ENCODE measurements at places on chromosomes 3 and 15.

- DNase-seq = no peak
Observed at GRCh38 chr3:41701191-41701698, 260.7 kb downstream of the ULK4 start.

GRCh38 chr15:86550075-86550474, 470.4 kb downstream of the AGBL1 start:
- DNase-seq = no peak

DNA sequence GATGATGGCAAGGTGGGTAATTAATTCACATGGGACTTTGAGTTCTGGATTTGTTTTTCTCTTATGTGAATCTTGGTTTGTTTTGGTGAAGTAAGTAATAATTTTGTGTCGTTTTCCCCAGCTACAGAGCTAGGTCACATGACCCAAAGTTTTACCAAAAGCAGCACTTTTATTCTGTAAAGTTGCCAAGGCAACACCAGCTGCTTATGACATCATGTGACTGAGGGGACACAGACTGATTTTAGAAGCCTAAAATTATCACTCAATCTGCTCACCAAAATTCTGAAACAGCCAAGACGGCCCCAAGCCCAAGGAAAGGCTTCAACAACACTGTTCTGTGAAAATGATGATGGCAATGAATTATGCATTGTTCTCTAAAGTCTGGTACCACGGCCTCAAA, 63.9 kb downstream of the MEX3B start:
- DNase-seq = no peak

GRCh38 chr3:14801668-14802380, 16.9 kb upstream of the FGD5 start:
- no peak for DNase-seq

GRCh38 chr3:62049033-62049432, 324.3 kb downstream of the FEZF2 start:
- no peak for DNase-seq

DNA sequence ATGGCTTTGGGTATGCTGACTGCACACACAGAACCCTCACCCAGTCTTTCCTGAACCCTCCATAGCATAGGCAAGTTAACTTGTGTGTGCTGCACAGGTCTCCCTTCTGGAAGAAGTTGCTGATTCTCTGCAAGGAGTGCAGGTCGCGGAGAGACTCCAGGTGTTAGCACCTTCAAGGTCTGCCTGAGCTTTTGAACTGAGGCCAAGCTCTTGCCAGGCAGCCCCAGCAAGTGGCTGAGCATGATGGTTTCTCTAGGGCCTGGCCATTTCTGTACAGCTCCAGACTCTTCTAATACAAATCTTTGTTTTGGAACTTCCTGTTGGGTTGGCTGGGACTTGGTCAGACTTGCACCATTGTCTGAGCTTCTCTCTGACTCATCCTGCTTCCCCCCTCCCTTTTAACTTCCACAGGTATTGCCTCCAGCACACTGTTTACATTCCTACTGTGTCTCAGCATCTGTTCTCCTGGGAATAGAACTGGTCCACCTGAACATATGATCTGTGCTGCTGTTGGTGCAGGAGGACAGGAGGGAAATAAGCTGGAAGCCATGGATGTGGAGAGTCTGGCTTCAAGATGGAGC, 53.3 kb downstream of the KY start:
- DNase-seq = no peak

DNA sequence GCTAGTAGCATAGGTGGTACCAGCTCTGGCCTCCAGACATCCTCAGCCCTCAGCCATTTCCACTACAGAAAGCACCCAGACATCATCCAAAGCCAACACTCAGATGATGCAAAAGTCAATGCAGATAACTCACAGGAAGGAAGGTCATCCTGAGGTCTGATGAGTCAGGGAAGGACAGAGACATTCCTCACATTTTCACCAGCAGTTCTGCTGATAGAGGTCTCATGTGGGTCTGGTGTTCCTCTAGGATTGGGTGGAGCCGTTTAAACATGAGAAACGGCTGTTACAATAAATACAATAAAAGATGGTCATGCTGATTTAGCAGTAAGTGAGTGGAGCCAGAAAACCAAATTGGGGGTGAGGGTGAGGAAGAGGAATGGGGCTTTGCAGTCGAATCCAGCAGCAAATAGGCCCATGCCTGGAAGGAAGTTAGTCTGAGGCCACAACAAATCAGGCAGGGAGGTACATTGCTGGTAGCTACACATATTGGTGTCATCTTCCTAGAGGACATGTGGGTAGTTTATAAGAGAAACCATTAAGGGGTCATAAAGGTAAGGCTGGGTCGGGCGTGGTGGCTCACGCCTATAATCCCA, 33.3 kb upstream of the FLNB start:
- no peak for DNase-seq

GRCh38 chr3:121883507-121883906, 10.7 kb upstream of the SLC15A2 start:
- DNase-seq = no peak

GRCh38 chr3:68163968-68164367, 509.6 kb upstream of the SUCLG2 start:
- DNase-seq = no peak

DNA sequence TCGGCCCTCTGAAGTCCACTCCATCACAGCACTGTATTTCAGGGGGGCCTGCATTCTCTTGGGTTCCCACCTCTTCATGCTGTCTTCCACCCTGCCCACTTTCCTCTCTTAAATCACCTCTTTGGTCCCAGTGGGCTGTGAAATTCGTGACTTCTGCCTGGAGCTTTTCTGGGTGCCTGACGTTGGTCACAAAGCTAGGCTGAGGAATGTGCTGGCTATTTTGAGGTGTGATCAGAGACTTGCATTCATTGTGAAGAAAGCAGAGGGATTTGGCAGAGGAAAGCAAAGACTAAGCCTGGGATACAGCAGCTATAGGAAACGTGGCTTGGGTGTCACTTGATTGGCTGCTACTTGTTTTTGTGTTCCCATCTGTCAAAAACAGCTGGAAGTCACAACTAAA, 202.5 kb downstream of the SATB1 start:
- no peak for DNase-seq

- no peak for DNase-seq
Observed at GRCh38 chr15:100949691-100950090, 30.5 kb downstream of the LRRK1 start.

GRCh38 chr3:4818986-4819693, 160.1 kb upstream of the BHLHE40 start:
- DNase-seq = no peak

DNA sequence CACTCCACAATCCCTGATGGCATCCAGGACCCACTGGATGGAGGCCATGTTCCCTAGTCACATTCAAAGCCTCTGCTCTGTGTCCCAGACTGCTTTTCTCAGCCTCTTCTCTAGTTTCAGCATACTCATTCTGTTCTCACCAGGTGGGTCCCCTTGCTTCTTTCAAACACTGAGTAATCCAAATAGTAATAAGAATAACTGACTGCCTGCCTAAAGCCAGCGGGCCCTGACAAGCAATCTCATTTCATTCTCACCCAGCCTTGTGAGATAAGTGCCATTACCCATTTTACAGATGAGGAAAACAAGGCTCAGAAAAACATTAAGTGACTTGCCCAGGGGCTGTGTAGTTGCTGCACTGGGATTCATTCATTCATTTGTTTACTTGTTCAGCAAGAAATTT, 25.4 kb downstream of the MAPKAPK3 start:
- DNase-seq = no peak

DNA sequence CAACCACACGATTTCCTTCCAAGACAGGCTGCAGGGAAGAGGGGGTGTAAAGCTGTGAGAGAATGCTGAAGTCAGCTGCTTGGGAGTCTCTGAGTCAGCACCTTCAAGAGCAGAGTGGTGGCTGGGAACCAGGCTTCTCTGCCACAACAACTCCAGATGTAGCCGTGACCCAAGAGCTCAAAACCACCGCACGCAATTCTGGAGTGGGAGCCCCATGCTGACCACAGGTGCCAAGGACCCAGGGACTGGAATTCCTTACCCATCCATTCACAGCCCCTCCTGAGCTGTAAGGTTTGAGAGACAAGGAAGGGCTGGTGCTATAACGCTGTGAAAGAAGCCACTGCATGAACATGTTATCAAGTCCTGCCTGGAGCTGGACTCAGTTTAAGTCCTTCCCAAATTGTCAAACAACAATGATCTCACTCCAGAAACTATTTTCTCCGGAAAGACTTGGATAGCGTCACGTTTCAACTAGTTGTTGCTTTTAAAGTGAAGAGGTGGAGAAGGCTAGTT, 61.4 kb downstream of the UMPS start:
- DNase-seq = no peak

- peak; percentile 9 for DNase-seq
Observed at GRCh38 chr15:66603301-66604179, 37.7 kb upstream of the LCTL start.

GRCh38 chr3:143830786-143831185, 17.5 kb downstream of the SLC9A9 start:
- DNase-seq = no peak

DNA sequence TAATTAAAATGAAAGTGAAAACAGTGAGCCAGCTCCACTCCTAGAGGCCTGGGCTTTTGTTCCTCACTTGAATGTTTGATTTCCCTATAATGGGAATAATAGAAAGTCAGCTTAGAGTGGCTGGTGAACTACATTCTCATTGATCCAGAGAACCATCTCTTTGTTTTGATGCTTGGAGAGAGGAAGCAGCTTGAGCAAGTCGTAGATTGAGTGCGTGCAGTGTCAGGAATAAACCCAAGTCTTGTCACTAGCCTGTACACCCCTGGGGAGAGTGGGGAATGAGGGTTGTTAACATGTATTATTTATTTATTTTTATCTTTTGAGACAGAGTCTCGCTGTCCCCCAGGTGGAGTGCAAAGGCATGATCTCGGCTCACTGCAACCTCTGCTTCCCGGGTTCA, 885 bp upstream of the LSG1 start:
- DNase-seq = no peak

- no peak for DNase-seq
Observed at GRCh38 chr15:52636459-52636858, 42.7 kb downstream of the ATOSA start.

GRCh38 chr3:123068601-123069381, 2.0 kb downstream of the PDIA5 start:
- no peak for DNase-seq

- no peak for DNase-seq
Observed at GRCh38 chr3:42649006-42649405, 4.5 kb upstream of the ZBTB47 start.

GRCh38 chr15:64934023-64934422, 22.3 kb downstream of the ANKDD1A start:
- DNase-seq = no peak

GRCh38 chr3:150248116-150248887, 159.8 kb upstream of the TSC22D2 start:
- no peak for DNase-seq

GRCh38 chr3:107899990-107900651, 190.7 kb downstream of the CD47 start:
- no peak for DNase-seq

GRCh38 chr15:41971895-41972252, 483 bp downstream of the EHD4 start:
- no peak for DNase-seq

GRCh38 chr3:73502609-73503583, 121.8 kb downstream of the PDZRN3 start:
- DNase-seq = peak; percentile 41

GRCh38 chr3:42653303-42653559, 266 bp upstream of the ZBTB47 start:
- DNase-seq = no peak

- DNase-seq = no peak
Observed at GRCh38 chr15:29433050-29433318, 163.4 kb upstream of the NSMCE3 start.

DNA sequence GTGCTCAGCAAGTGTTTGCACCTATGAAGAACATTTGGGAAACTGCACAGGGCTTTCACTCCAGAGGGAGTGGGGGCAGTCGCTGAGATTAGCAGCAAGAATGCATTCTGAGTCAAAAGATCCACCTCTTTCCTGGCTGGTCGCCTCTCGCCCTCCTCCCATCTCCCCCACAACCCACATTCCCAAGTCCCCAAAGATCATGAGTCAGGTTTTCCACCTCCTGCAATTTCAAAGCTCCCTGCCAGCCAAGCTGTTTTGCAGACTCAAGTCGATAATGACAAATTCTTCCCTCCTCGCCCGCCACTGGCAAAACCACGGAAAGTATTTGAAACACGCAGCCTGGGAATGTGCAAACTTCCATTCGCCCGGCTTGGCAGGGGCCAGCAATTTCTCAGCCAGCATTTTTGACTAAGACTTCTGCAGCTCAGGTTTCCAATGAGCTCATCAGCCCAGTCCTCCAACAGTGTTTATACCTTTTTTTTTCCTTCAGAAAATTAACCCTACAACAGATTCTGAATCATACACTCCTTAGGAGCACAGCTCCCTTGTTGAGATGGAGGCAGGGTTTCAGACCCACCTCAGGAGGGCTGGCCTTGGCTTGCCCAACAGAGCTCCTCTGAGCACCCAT, 181.4 kb downstream of the SMAD6 start:
- DNase-seq = no peak

DNA sequence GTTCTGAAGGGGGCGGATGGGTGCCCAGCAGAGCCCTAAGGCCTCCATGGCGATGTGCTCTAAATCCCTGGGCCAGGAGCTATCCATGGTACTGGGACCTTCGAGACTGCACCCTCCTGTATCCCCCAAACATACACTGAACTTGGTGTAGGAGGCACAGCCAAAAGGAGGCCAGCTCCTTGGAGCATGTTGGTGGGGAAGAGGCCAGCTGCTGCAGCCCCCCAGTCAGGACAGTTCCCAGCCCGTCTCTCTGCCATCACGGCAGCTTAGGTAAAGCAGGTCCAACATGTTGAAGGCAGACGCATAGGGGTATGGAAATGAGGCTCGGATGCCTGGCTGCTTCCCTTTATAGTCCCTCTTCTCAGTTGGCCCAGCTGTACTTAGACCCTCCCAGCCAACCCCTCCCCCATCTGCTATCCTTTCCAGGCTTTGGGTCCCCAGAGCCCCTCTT, 1.8 kb downstream of the CAMKV start:
- no peak for DNase-seq

DNA sequence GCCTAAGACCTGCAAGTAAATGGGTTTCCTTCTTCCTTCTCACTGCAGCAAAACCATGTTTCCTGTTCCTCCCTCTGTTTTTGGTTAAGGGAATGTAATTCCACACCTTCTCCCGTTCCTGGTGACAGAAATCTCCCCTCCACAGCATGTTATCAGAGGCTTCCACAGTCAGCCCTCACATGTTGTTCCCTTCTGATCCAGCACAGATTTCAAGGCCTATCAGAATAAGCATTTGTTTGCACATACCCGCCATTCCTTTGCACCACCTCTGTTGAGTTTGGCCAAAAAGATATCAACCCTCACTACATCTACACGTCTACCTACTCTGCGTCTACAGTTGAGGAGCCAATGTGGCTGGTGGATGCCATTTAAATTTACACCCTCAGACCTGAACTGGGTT, 113.9 kb upstream of the GRM7 start:
- DNase-seq = no peak

DNA sequence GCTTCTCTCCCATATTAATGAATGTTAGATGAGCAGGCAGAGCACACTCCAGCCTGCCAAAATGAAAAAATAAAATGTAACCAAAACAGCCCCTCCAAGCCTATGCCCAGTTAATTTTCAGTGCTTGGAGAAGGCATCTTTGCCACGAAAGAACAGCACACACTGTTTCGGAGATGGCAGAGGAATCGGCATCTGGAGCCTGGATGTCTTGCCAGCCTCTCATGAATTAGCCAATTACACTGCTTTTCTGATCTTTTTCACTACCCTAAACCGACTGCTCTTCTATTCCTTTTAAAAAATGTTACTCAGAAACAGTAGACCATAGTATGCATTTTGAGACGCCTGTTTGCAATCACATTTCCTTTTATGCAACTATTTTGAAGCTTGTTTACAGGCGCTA, 249.6 kb downstream of the TLE3 start:
- no peak for DNase-seq
